HT-29 (cell line): ENCODE measurements at places on chromosomes 16 and 17. TPM values are rescaled to one million over a fixed set of nuclear protein-coding genes. Genes with fewer than 3 reads are reported as not detected.

DNA sequence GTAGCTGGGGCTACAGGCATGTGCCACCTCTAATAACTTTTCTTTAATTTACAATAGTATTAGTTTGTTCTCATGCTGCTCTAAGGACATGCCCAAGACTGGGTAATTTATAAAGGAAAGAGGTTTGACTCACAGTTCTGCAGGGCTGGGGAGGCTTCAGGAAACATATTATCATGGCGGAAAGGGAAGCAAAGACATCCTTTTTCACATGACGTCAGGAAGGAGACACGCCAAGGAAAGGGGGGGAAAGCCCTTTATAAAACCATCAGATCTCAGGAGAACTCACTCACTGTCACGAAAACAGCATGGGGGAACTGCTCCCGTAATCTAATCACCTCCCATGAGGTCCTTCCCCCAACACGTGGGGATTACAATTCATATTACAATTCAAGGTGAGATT is 18.3 kb downstream of the IL4R start:
- DNase-seq = no peak

DNA sequence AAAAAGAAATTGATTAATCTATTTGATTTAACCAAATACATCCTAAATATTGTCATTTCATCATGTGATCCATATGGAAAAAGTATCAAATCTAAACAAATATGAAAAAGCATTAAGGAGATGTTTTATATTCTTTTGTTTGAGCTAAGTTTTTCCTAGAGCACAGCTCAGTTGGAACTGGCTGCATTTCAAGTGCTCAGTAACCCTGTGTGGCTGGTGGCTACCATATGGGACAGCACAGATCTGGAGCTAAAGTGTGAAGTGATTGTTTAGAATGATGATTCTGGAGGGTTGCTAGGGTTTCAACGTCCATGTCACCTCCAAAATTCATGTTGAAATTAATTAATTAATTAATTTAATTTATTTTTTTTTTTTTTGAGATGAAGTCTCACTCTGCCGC is 137.5 kb downstream of the XYLT1 start:
- no peak for DNase-seq

DNA sequence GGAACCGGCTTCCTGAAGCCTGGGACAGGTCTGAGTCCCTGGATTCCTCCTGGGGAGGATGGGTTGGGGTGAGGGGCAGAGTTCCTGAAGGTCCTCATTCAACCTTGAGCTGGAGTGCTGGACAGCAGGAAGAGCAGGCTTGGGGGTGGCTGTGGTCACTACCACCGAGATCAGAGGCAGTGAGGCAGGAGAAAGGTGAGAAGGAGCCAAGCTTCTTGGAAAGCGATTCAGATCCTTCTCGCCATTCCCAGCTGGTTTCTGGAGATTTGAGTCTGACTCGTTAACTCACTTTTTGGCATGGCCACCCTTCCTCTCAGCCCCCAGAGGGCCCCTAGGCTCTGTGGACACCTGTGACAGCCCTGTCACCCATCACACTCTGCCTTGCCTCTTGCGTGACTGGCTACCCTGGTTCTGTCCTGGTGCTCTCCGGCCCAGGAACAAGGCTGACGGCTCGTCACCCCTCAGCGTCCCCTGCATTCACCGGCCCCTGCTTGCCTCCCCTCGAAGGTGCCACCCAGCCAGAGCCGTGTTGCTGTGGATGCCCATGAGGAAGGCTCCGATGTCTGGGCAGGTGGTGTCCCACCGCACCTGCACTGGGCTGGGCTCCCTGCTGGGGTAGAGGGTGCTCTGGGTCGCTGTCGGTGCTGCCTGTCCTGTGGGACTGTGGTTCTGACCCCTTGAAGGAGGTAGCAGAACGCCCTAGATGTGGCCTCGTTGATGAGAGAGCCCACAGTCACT is 9.7 kb upstream of the TIMP2 start:
- DNase-seq = no peak

GRCh38 chr17:56257075-56257474 is 103.8 kb downstream of the ANKFN1 start:
- peak; percentile 19 for DNase-seq

Gene STAC2
- 0.28 TPM in 1 of 2 replicates, not detected in the other for total RNA-seq

- peak; percentile 66 for DNase-seq
Measured at GRCh38 chr16:48156790-48157209, 1.0 kb upstream of the ABCC12 start.

Gene KRT25
- not detected in 2 replicates for total RNA-seq

DNA sequence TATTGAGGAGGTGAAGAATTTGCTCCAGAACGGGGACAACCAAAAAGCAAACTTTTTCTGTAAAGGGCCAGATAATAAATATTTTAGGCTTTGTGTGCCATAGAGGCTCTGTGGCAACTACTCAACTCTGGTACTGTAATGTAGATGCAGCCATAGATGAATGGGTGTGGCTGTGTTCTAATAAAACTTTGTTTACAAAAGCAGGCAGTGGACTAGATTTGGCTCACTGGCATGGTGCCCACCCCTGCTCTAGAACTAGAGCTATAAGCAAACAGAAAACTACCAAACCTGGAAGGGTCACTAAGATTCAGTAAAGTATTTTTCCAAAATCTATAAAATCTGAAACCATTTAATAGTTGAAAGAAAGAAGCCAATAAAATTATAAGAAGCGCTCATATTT is 24.6 kb upstream of the SMURF2 start:
- no peak for DNase-seq

- peak; percentile 5 for DNase-seq
Measured at GRCh38 chr16:80341263-80341662, 199.5 kb upstream of the DYNLRB2 start.

Gene PTX4
- total RNA-seq = 0.15 TPM in 1 of 2 replicates, not detected in the other

Gene PDIA2
- 3.0 and 6.3 TPM in 2 replicates for total RNA-seq

Gene KRT26
- total RNA-seq = not detected in 2 replicates

DNA sequence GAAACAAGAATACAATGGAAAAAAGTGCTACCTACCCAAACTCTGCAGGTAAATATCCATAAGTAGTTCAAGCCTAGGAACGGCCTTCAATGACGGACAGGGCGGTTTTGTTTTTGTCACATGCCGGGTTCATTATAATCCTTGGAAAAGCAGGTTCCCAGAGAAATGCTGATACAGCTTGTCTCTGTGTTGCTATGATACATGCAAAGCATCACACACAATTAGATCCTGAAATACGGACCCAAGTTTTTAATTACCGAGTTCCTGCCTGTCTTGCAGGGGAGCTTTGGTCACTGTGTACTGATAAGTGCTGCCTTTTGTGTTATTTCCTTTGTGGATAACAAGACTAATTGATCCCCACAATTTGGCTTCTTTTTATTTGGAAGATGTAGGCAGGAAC is 217.4 kb downstream of the HAPSTR1 start:
- no peak for DNase-seq

GRCh38 chr17:49997773-49998703 is 3.0 kb upstream of the DLX3 start:
- DNase-seq = peak; percentile 98

Gene G6PC1
- total RNA-seq = not detected in 2 replicates

DNA sequence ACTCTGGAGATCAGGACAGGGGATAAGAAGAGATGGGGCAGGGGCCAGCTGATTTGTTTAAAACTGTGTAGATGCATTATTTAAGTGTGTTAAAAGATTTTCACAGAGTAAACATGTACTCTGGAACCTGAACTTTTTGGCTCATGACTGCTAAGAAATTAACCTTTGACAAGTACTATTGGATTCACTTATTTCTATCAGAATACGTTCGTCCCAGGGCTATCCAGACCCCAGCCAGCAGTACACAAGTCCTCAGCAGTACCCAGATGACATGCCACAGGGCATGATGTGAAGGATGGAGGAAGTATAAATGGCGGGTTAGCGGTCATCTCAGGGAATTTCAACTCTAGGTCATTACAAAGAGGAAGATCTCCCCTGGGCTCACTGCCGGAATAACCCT is 253.7 kb downstream of the STX8 start:
- DNase-seq = no peak

GRCh38 chr17:64058621-64059020 is 38.2 kb upstream of the ICAM2 start:
- no peak for DNase-seq

- no peak for DNase-seq
Measured at GRCh38 chr17:4625181-4625617, 16.3 kb downstream of the ALOX15 start.

- peak; percentile 77 for DNase-seq
Measured at GRCh38 chr17:58394534-58395223, 22.7 kb downstream of the RNF43 start.

Gene SNAI3
- total RNA-seq = 1.2 and 1.7 TPM in 2 replicates

DNA sequence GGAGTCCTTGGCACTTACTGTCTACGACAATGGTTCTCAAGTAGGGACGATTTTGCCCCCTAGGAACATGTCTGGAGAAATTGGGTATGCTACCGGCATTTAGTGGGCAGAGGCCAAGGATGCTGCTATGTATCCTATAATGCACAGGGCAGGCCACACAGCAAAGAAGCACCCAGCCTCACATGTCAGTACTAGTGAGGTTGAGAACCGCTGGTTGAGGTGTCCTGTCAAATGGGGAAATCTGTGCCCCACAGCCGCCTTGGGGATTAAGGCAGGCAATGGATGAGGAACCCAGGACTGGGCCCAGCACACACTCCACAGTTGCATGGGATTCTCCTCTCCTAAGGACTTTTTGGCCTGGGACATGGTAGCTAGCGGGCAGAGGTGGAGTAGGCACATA is 86.7 kb upstream of the TOB1 start:
- no peak for DNase-seq

DNA sequence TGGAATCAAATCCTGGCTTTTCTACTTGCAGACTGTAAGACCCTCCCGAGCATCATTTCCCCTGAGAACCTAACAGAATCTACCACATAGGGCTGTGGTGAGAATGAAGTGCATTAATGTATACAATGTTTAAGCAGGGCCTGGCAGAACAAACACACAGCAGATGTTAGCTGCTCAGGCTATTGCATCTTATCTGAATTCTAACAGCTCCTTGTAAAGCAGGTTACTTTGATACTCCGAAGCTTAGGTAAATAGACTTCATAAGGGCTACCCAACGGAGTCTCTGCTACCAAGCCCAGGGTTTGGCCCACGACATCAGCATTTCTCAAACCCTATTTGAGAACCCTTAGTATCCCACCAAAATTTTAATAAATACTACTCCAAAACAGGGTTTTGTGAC is 24.4 kb upstream of the NOS2 start:
- no peak for DNase-seq

DNA sequence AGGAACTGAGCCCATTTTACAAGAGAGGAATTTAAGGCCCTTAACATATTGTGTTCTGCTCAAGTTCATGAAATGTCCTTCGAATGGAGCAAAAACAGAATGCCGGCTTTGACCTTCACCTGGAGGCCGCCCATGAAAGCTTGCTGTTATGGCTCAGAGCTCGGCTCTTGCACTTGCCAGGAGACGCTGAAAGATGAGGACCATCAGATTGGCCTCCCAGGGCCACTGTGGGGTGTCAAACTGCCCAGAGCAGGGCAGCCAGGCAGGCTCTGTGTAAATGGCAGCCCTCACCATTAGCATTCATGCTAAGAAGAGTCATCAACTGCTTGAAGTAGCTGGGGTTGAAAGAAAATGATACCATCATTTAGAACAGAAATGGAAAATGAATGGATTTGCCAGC is 39.3 kb downstream of the IL21R start:
- DNase-seq = no peak

Gene TBC1D3B
- total RNA-seq = 10.0 and 18.6 TPM in 2 replicates

DNA sequence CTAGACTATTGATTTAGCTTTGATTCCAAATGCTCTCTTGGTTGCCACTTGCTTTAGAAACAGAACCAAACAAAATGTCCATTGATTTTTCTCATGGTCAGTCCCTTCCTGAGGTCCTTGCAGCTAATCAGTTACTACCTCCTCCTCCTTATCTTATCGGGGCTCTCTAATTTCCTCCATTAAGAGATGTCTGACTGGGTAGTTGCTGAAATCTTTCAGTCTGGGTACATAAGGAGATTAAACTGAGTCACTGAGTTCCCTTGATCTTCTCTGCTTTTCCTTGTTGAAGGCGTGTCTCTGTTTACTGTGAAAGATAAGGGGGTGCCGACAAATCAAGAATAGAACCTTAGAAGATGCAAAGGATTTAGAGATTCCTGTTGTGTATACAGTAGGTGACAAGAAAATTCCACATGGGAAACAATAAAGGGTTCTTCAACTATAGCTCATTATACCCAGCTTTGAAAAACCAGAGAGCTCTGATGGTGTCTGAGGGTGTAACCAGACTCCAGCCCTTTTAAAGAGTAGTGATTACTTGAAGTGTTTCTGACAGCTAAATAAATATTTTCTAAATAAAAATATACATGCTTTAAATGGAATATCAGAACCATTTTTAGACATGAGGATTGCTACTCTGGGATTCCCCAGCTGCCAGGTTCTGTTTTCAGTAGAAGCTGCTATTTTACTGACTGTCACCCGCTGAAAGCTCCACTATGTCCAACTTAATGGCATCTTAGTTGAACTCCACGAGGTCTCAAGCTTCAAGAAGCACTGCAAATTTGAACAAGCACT is 791.3 kb upstream of the SOX9 start:
- no peak for DNase-seq

DNA sequence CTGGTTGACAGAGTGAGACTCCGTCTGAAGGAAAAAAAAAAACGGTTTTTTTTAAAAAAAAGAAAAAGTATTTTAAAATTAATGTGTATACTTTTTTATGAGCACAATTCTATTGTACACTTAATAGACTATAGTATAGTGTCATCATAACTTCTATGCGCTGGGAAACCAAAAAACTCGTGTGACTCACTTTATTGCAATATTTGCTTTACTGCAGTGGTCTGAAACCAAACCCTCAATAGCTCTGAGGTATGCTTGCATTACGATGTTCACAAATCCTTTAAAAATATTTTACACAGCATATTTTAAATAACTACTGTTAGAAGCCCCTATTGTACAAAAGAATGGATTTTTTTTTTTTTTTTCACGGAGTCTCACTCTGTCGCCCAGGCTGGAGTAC is 12.4 kb upstream of the MAP2K6 start:
- DNase-seq = no peak

Gene CYBC1
- total RNA-seq = 72.3 and 89.5 TPM in 2 replicates

DNA sequence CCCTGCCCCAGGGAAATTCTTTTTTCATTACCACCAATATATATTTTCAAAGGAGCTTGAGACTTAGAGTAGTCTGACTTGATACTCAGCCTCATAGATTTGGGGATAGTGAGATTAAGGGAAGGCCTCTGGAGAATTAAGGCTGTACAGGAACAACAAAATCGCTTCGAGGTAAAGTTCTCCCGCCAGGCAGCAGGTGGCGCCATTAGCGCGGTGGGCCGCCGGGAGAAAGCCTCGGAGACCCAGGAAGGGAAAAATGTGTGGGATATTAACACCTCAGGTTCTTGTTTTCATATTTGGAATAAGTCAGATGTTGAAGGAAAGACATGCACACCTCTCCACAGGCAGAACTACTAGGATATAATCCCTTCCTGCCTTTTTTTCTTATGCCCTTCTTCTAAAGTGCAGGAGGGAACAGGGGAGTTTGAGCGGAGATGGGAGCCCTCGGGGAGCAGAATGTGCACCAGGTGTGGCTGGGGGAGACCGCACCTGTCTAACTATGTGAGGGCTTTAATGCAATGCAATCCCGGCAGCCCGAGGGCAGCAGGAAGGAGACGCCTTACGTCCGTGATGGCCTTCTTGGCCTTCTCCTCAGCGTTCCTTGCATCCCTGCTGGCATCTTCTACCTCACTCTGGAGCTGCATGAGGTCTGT is 25.9 kb downstream of the MYH3 start:
- DNase-seq = no peak

- peak; percentile 81 for DNase-seq
Measured at GRCh38 chr16:71358464-71358998, at the start of gene CALB2. CALB2 (plus strand) TSS chr16:71358723; CDS start chr16:71358793, 70 bp downstream.

Gene ABCC3
- 286 and 313 TPM in 2 replicates for total RNA-seq

- DNase-seq = no peak
Measured at GRCh38 chr16:25875956-25876598, 184.3 kb downstream of the HS3ST4 start.

GRCh38 chr17:199191-199604 is 17.7 kb upstream of the DOC2B start:
- DNase-seq = no peak

- DNase-seq = no peak
Measured at GRCh38 chr17:49117587-49118230, 14.9 kb upstream of the B4GALNT2 start.
